Activated B cell treated with CpG ODN at 0.5 μM for 24 hours (primary cell): ENCODE measurements at places on chromosomes 7 and 10. TPM values are rescaled to one million over a fixed set of nuclear protein-coding genes. Genes with fewer than 3 reads are reported as not detected.
A peak's percentile ranks its signal among the peaks of the same experiment; 100 is the strongest.

Gene CNNM1
- total RNA-seq: 0.02 TPM in 1 of 2 replicates, not detected in the other

DNA sequence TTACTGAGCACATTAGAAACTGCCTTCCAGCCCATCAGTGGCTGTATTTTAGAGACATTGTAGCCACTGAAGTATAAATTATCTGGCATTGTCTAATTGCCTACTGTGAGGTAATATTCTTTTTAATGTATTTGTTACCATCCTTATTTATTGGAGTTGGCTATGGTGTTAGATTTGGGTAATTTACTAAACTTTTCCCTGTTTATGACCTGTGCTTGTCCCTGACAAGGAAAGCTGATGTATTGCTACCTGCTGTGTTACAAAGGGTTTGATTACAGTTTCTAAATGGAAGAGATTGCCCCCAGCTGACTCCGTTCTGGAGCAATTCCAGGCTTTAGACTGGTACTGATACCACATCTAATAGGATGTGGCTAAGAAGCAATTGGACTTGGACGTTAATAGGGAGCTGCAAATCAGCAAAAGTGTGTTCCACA is 12.3 kb upstream of the ASCC1 start:
- H3K4me3 ChIP-seq: no peak overlapping the region
- H3K27ac ChIP-seq: peak overlapping the region; percentile 66
- H3K4me1 ChIP-seq: peaks cover 50% of the 10 kb centered on the region
- no peak for DNase-seq
- no peaks in the 10 kb centered on the region for H3K27me3 ChIP-seq
- H3K36me3 ChIP-seq: peaks cover 55% of the 10 kb centered on the region

- no peak for DNase-seq
- H3K27ac ChIP-seq: no peak overlapping the region
- H3K36me3 ChIP-seq: peaks cover under 1% of the 10 kb centered on the region
- peaks cover 10% of the 10 kb centered on the region for H3K4me1 ChIP-seq
These were observed 59.5 kb upstream of the ELN start for GRCh38 chr7:73968487-73968886.

- no peaks in the 10 kb centered on the region for H3K27me3 ChIP-seq
- no peak overlapping the region for H3K4me3 ChIP-seq
- no peak for DNase-seq
- H3K27ac ChIP-seq: no peak overlapping the region
These were observed 40.6 kb upstream of the HBP1 start for GRCh38 chr7:107128217-107128616.

GRCh38 chr10:79936625-79937615 is 12.0 kb downstream of the SFTPD start:
- no peak for DNase-seq
- no peaks in the 10 kb centered on the region for H3K36me3 ChIP-seq
- peak overlapping the region; percentile 97 for H3K27ac ChIP-seq
- H3K4me1 ChIP-seq: peaks cover 48% of the 10 kb centered on the region
- peak overlapping the region; percentile 37 for H3K4me3 ChIP-seq
- no peaks in the 10 kb centered on the region for H3K27me3 ChIP-seq

DNA sequence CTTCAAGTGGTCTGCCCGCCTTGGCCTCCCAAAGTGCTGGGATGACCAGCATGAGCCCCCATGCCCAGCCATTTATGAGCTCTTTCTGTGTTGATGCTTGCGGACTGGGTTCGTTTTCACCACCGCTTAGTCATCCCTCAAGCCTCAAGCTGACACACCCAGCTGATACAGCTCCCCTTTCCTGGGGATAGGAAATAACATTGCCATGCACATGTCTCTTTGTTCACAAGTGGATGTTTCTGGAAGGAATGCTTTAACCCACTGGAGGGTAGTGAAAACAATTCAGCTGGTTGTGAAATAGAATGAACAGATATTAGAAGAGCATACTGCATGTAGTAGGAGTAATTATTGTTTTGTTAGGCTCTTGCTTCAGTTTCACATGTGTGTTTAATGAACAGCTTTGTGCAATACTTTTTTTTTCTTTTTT is 8.5 kb upstream of the METTL27 start:
- no peak overlapping the region for H3K27ac ChIP-seq
- no peak overlapping the region for H3K4me3 ChIP-seq
- peaks cover 20% of the 10 kb centered on the region for H3K4me1 ChIP-seq
- DNase-seq: no peak
- H3K36me3 ChIP-seq: no peaks in the 10 kb centered on the region

DNA sequence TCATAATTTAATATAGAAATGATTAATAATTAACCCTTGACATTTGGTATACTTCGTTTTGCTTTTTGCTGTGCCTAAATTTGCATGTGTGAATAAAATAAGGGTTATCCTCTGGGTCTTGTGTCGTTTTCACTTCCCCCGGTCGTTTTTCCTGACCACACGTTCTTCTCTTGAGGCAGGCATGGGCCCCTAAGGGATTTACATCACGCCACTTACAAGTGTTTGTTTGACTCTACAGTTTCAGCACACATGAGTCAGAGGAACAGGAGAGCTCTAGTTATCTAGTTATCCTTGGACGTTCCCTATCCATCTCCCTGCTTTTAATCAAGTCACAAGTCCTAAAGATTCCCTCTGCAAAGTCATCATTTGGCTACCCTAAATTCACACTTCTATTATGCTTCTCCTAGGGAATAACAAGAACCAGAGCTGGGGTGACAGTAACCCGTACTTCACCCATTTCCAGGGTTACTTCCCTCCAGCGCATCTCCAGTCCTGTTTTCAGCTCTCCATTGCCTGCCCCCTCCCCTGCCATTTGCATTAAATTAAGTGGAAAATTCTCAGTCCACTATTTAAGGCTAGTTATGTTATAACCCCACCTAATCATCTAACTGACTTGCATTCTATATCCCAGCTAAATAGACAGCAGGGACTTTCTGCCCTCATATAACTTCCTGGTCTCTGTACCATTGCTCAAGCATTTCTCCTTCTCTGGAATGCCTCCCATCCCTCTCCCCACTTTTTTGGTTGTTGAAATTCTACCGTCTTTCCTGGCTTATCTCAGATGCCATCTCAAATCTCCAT is 206.9 kb downstream of the PTEN start:
- H3K27me3 ChIP-seq: no peaks in the 10 kb centered on the region
- DNase-seq: no peak
- peak overlapping the region; percentile 69 for H3K4me3 ChIP-seq

Gene TAS2R41
- total RNA-seq: not detected in 2 replicates

- no peak for DNase-seq
- H3K36me3 ChIP-seq: no peaks in the 10 kb centered on the region
- H3K4me1 ChIP-seq: no peaks in the 10 kb centered on the region
- H3K27me3 ChIP-seq: no peaks in the 10 kb centered on the region
- no peak overlapping the region for H3K27ac ChIP-seq
These were observed 701.5 kb downstream of the SORCS3 start for GRCh38 chr10:105342606-105343005.

Gene OPN4
- not detected in 2 replicates for total RNA-seq

DNA sequence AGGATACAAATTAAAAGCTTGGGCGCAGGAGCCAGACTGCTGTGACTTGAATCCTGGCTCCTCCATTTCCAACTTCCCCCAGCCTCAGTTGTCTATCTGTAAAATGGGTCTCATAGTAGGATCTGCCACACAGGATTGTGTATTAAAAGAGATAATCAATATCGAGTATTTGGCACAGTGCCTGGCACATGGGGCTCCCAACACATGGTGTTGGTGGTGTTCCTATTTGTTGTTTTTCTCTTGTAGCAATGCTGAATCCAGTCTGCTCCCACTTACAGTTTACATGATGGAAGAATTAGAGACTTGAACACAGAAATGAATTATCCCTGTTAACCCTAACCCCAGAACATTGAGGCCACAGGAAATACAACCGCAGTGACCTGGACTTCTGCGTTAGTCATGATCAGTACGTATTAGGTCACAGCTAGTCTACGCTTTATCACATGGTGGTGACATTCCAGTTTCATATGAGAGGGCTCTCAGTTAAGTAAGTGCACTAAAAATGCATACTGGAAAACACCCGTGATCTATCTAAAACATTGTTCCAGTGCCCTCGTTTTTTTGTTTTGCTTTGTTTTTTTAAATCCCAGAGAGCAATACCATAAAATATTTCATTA is 169.5 kb upstream of the KLF14 start:
- H3K27ac ChIP-seq: peak overlapping the region; percentile 61
- no peak overlapping the region for H3K4me3 ChIP-seq
- DNase-seq: no peak

Gene NRCAM
- total RNA-seq: 1.6 and 2.2 TPM in 2 replicates

DNA sequence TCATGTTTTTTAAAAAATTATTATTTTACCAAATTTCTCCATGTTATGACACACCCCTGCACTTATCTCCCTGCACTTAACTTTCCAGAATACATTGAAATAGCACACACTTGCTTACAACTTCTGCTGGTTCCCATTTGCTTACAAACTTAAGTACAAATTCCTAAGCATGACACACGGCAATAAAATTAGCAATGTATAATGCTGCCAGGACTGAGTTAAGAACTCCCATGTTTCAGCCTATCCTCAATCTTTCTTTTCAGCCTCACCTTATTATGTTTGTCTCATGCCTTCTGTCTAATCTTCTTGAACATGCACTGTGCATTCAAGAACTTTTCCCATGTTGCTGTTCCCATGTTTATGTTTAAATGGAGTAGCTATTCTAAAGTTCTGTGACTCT is 40.8 kb downstream of the PRPS1L1 start:
- H3K27me3 ChIP-seq: peaks cover 2% of the 10 kb centered on the region
- DNase-seq: no peak
- H3K4me1 ChIP-seq: peaks cover 10% of the 10 kb centered on the region
- H3K27ac ChIP-seq: no peak overlapping the region

DNA sequence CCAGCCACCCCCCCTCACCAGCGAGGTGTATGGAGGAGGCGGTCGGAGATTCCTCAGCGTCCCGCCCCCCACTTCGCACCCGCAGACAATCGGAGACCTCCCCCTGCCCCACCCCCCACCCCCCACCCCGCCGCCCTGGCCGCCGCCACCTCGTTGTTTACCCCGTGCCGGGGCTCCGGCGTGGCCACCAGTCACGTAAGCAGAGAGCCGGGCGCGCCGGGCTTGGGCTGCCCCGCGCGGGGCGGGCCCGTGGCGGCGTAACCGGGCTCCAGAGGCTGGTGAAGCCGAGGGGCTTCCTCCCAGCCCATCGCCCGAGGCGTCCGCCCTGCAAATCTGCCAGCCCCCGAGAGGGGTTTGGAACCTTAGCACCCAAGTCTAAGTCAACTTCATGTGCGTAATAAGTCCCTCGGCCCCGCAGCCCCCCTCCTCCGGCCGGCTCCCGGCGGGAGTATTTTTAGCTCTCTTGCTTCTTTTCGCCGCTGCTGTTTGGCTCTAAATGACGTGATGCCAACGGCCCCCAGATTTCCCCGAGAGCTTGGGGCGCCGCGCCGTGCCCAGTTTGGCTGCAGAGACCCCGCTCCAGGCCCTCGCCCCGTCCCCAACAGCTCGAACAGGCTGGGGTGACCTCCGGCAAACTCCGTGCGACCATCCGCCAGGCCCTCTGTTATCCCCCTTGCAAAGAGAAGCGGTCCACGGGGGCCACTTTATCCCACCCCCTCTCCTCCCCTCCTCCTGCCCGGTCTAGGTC is 2.7 kb downstream of the MXI1 start:
- peaks cover 51% of the 10 kb centered on the region for H3K4me1 ChIP-seq
- DNase-seq: peak; percentile 41
- H3K36me3 ChIP-seq: peaks cover 2% of the 10 kb centered on the region
- H3K27ac ChIP-seq: peak overlapping the region; percentile 82
- H3K27me3 ChIP-seq: peaks cover under 1% of the 10 kb centered on the region

Gene MKRN1
- total RNA-seq: 94.3 and 99.9 TPM in 2 replicates

Gene TFR2
- total RNA-seq: 7.5 and 8.5 TPM in 2 replicates

DNA sequence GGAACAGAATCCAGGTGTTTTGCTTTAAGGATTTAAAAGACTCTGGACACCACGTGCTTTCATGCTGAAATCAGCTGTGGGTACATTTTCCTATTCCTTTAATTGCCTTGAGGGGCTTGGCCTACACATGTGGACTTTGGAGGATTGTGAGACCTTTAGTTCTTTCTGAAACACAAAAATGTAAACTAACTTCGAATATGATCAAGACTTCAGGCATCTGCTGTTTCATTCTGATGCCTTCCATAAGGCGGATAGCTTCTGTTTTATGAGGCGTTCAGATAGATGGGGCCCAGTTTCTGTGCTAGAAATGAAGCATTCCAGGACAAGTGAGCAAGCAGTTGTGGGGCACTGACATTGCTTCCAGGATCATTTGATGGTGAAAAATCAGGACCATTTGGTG is 1.5 kb upstream of the NOBOX start:
- no peaks in the 10 kb centered on the region for H3K4me1 ChIP-seq
- H3K27ac ChIP-seq: no peak overlapping the region
- DNase-seq: no peak
- H3K36me3 ChIP-seq: no peaks in the 10 kb centered on the region
- peaks cover 7% of the 10 kb centered on the region for H3K27me3 ChIP-seq

DNA sequence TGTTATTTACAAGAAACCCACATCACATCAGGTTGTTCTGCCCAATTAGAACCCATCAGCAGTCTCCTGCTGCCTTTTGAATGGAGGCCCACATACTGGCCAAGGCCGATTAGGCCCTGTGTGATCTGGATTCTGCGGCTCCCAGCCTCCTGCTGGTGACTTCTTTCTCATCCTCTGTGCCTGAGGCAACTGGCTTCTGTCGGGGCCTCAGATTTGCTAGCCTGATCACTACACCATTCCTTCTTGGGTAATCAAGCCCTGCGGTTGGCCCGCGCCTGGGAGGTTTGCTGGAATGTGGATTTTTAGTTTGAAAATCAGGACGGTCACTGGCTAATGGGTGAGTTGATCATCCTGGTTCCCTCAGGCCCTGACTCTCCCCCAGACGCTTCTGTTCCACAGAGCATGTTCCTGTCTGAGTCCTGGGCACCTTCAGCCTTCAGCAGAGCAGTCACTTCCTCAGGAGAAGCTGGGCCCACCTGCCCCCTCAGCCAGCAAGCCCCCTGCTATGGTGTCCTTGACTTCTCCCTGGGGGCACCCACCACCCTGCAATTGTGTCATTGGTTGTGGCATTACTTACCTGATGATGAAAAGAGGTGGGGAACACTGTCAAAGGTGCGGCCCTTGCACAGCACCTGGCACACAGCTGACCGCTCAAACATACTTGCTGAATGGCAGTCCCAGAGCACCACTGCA is 207.6 kb downstream of the PHTF2 start:
- no peak overlapping the region for H3K4me3 ChIP-seq
- no peaks in the 10 kb centered on the region for H3K4me1 ChIP-seq
- no peaks in the 10 kb centered on the region for H3K36me3 ChIP-seq

- H3K4me3 ChIP-seq: no peak overlapping the region
- DNase-seq: no peak
- no peak overlapping the region for H3K27ac ChIP-seq
- H3K27me3 ChIP-seq: no peaks in the 10 kb centered on the region
- H3K36me3 ChIP-seq: no peaks in the 10 kb centered on the region
These were observed 189.5 kb upstream of the LYZL1 start for GRCh38 chr10:29099415-29099814.

DNA sequence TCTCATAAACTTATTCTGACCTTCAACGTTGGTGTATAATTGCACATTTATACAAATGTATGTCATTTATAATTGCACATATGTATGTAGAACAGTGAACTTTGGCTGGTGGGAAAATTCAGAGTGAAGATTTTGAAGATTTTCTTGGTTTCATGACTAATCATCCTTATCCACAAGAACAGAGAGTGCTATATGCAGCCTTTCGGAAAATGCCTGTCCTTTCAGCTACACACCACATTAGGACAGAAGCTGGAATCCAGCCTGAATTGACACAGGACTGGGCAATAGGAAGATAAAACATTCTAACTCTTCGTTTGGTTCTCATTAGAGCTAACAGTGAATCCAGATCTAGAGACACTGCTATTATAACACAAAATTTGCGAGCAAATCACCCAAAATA is 166.2 kb downstream of the PDE1C start:
- no peaks in the 10 kb centered on the region for H3K4me1 ChIP-seq
- DNase-seq: no peak
- H3K27me3 ChIP-seq: no peaks in the 10 kb centered on the region
- H3K4me3 ChIP-seq: no peak overlapping the region

GRCh38 chr7:90584378-90584777 is 11.7 kb upstream of the CDK14 start:
- DNase-seq: no peak
- H3K4me1 ChIP-seq: peaks cover 10% of the 10 kb centered on the region
- H3K27ac ChIP-seq: no peak overlapping the region
